ENCODE measurements at places on chromosomes 7 and 10. TPM values are rescaled to one million over a fixed set of nuclear protein-coding genes. Genes with fewer than 3 reads are reported as not detected.

Gene FBXL13
- 1.7 TPM for total RNA-seq

Gene MMP21
- total RNA-seq = 0.28 TPM

Gene SLC37A3
- total RNA-seq = 50.7 TPM

Gene CALML3
- total RNA-seq = not detected

Gene IGF2BP3
- total RNA-seq = 0.48 TPM
